ENCODE measurements at places on chromosomes 2 and 18.

GRCh38 chr2:170360546-170361089 is 182.7 kb downstream of the MYO3B start:
- DNase-seq, result no peak

DNA sequence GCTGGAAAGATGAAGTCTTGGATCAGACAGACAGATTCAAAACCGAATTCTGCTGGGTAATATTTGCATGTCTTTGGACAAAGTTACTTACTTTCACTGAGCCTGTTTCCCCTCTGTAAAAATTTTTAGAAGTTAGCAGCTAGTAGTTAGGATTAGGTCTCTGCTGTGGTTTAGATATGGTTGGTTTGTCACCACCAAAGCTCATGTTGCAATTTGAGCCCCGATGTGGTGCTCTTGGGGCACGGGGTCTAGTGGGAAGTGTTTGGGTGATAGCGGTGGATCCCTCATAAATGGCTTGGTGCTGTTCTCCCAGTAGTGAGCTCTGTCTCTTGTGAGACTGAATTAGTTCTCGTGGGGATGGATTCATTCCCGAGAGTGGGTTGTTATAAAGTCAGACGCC is 38.9 kb upstream of the PNO1 start:
- no peak for DNase-seq

- no peak for DNase-seq
These were observed 398.4 kb upstream of the CWC22 start for GRCh38 chr2:180405520-180405919.

GRCh38 chr2:159410276-159410675 is 123.8 kb upstream of the WDSUB1 start:
- DNase-seq, result no peak

- no peak for DNase-seq
These were observed 162.2 kb downstream of the ALPK2 start for GRCh38 chr18:58466636-58467205.

DNA sequence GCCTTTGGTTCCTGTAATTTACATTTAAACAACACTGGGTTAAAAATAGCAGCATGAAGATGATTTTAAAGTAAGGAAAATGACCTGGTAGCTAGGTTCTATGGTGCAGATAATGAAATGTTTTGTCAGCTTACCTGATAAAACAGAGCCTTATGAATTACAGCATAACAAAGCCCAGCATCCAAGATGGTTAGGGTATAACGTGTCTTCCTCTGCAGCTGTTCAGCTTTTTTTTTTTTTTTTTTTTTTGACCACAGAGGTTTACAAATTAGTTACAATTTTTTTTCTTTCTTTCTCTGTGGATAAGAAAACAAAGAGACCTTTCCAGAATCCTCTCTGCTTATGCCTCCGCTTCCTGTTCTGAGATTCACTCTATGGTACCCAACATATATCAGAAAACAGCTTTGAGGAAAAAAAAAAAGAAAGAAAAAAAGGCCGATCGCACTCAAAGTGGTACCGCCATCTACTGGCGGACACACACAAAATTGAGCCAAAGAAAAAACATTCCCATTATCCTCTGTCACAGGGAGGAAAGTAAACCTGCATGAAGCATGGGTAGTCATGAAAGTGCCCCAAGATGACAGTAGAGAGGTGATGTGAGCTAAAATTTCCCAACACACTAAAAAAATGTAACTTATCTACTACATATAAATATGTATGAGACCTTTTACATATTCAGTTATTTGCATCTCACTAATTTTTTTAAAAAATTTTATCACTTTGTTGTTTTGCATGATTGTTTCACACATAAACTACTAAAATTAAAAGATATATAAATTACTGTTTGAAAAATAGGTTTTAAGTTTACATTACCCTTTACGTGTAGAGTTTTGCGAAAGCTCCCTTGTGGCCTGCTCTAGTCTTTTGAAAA is at the start of gene SCN3A:
Gene SCN3A, minus strand, starts transcription at position 362 of the 871 bp plus-strand sequence. CDS start 27,656 bp downstream, outside the sequence.
- no peak for DNase-seq

DNA sequence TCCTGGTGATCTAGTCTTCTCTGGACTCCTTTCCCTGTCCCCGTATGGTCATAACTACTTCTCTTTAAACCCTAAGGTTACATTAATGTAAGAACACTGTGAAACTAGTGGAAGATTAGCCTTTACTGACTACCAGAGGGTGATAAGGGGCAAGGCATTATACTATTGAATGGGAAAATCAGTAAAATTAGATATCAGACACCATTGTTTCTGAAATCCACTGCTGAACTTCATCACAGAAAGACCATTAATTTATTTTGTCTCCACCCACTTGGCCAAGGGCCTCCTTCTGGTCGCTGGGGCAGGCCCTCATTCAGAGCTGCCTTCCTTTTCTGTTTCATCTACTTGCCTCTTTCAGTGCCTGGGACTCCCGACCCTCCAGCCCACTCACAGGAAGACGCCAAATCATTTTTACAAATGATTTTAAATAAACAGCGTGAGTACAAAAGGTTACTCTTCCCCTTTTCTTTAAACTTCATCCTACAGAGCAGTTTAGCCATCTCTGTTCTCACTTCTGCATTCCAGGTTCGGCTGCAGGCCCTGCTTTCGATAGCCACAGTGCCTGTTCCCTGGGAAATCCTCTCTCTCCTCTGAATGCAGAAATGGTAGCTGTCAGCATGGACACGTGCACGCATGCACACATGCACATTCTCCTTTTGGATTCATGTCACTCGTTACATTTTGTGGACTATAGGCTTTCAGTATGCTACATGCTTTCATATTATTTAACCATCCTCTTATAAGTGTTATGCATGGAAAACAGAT is 70.3 kb upstream of the DOCK10 start:
- no peak for DNase-seq

- no peak for DNase-seq
These were observed 156.0 kb upstream of the TWIST2 start for GRCh38 chr2:238691596-238692491.
